T follicular helper cell (primary cell): ENCODE measurements at places on chromosomes 5 and 9.
A peak's percentile ranks its signal among the peaks of the same experiment; 100 is the strongest.

GRCh38 chr9:124386201-124386600, 29.0 kb downstream of the PSMB7 start:
- no peak for DNase-seq

DNA sequence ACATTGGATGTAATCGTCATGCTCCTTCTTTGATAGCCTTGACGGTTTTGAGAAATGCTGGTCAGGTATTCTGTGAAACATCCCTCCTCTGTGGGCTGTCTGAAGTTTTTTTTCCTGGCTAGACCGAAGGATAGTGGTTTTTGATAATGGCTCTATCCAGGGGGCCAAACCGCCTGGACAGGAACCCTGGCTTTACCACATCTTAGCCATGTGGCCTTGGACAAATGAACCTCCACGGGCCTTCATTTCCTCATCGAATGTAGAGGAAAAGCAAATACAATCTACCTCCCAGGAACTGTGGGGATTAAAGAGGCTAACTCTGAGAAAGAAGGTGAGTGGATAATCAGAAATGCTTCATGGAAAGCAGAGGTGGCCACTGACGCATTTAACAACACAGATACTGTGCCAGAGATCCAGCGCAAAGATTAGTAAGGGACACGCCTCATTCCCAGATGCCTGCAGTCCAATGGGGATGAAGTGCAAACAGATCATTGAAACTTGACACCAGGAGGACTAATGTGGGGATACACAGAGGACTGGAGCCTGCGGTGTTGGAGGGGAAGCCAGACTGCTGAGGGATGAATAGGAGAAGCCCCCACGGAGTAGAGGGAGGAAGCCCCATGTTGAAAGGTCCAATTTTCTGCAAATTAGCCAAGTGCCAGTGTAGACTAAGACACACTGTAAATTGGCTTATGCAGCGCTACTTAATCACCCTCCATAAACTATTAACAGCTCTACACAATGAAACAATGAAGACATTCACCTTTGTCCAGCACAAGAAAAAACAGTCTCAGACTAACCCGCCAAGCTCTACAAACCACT, 41.6 kb downstream of the MYO10 start:
- DNase-seq: no peak

DNA sequence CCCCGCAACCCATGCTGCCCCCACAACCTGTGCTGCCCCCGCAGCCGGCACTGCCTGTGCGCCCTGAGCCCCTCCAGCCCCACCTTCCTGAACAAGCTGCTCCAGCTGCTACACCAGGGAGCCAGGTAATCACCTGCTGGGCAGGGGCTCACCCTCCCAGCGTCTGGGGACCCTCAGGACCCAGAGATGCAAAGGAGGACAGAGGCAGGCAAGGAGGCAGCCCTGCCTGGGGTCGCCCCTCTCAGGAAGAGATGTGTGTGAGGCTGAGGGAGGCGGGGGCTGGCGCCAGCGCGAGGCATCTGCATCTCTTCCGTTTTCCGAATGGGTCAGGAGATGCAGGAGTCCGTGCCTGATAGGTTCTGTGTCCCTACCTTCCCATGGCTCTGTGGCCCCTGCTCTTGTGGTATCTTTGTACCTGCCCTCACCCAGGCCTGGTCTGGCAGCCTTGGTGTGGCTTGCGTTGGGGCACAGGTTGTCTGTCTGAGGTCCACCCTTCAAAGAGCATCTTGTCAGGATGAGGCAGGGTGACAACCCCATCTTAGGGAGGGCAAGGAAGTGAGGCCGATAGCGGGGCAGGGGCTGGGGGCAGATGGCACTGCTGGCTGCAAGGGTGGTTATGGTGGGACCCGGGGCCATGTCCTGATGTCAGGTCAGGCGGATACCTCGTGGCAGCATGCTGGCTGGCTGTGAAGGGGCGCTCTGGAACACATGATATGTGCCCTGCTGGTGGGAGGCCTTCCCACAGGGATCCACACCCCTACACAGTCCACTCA, 75.7 kb downstream of the WNK2 start:
- no peak for DNase-seq

DNA sequence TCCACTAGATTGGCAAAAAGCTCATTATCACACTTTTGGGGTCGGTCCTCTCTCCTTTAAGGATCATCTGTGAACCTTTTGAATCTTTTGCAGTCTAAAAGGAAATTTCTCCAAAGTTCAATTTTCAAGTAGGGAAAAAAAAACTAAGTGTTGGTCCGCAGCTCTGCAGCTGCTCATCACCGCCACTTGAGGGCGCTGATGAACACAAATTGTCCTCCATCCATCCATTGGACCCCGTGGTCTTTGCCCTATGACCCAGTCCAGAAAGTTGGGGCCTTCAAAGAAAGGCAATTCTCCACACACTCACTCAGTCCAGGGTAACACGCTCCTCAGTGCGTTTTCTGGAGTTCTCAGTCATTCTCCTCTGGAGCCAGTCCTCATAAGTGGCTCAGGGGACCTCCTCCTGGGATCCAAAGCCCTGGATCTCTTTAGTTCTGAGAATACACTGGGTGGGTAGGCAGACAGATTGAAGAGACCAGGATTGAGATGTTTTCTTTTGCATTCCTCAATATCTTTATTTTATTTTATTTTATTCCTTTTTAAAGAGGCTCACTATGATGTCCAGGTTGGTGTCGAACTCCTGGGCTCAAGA, 63.6 kb upstream of the SLC28A3 start:
- DNase-seq: no peak

DNA sequence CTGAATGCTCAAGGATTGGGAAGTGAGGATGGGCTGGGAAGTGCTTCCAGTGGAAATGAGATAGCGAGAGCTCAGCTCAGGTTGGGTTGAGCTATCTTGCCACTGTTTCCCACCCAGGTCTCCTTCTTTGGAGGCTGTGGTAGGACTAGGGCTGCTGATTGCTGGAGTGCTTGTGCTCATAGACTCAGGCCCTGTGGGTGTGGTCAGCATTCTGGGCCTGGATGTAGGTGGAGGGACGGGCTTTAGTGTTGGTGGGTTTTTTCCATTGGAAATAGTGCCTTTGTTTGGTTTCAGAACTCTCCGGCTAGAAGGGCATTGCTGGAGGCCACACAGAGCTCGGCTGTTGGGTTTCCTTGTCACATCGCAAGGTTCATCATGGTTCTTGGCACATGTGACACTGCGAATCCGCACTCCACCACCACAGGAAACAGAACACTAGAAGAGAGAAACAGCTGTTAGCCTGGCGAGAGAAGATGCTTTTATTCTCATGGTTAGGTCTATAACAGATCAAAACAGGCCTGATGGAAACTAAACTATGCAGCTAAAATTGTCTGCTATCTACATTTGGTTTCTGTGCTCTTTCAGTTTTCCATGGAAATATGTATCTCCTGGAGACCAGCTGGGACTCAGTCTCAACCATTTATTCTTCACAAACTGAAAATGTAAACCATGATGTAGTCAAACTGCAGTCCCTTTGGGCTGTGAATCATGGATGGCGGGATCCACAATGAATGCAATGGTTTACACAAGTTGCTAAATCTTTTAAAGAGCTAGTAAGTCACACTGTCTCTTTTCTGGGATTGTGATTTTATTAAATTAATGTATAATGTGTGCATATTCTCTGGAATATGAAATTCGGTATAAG, 136.2 kb downstream of the TARS1 start:
- DNase-seq: no peak

DNA sequence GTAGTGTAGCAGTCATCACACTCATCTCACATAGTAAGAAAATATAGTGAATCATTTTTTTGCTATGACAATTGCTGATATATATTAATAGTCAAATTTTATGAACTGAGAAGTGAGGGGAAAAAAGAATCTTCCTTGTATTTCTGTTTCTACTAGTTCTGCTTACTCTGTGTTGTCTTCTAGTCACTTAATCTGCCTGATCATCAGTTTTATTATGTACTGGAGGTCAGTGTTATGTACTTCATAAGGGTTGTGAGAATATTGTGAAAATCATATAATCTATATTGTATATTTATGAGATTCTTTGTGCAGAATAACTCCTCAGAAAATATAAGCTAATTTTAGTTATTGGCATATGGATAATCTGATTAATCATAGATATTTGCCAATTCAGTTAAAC, 546.9 kb upstream of the RIOK2 start:
- no peak for DNase-seq

DNA sequence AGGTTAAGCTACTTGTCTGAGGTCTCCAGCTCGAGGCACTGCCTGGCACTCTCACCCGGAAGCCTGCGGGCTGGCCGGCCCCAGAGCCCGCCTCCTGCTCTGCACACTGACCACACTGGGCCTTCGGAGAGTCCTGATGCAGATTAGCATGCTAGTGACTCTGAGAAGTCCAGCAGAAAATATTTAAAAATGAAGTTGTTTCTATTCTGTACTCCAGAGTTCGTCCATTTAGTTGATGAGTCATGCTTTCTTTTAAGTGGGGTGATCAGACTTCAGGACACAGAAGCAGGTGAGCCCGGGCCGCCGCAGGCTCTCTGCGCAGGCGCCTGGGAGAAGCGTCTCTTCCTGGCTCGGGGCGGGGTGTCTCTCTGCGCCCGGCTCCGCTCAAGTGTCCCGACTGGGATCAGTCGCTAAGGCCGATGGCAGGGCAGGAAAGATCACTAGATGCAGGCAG, 32.5 kb downstream of the FAM240B start:
- DNase-seq: no peak

GRCh38 chr9:27880635-27881034, 307.4 kb upstream of the C9orf72 start:
- DNase-seq: no peak

- no peak for DNase-seq
These were observed 219.8 kb downstream of the ARL15 start for GRCh38 chr5:54090495-54091120.

GRCh38 chr5:134738963-134739661, 764 bp downstream of the CAMLG start:
- peak; percentile 6 for DNase-seq

DNA sequence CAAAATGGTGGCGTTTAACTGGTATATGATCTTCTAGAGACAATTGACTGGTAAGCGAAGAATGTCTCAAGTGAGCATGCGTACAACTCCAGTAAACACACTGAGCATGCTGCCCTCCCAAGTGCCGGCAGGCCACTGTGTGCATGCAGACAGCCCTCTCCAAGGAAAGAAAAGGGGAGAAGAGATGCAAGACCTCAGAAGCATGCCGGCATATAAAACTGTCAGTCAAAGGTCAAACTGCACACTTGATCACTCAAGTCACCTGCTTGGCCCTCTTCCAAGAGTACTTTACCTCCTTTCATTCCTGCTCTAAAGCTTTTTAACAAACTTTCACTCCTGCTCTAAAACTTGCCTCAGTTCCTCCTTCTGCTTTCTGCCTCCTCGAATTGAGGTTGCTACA, 910.2 kb downstream of the TAF11L14 start:
- no peak for DNase-seq

GRCh38 chr9:91086657-91087461, 274.9 kb downstream of the AUH start:
- no peak for DNase-seq

GRCh38 chr9:19492775-19493173, 84.0 kb downstream of the ACER2 start:
- no peak for DNase-seq

DNA sequence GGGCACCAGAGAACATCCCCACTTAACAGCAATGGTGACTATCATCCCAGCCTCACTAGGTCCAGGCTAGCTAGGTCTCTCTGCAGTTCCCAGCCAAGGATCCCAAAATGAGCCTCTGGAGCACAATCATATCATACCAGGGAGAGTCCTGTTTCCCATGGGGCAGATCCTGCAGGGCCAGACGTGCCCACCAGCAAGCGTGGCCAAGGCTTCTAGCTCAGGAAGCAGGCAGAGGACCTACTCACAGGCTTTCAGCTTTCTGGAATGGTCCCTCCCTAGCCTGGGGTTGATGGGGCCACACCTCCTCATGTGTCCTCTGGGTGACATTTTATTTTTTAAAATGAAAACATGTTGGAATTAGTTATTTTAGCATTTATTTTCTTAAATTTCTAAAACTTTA, 45.7 kb upstream of the PITX1 start:
- no peak for DNase-seq

- DNase-seq: no peak
These were observed 33.7 kb downstream of the DNAH5 start for GRCh38 chr5:13910637-13911288.

DNA sequence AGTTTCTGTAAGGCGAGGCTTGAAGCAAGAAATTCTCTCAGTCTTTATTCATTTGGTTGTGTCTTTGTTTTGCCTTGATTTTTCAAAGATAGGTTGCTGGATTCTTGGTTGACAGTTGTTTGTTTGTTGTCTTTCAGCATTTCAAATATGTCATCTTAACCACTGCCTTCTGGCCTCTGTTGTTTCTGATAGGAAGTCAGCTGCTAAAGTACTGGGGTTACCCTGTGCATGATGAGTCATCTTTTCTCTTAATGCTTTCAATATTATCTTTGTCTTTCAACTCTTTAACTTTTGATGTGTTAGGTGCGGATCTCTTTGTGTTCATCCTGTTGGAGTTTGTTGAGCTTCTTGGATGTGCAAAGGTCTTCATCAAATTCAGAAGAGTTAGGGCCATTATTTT, 1571.3 kb downstream of the MAT2B start:
- DNase-seq: no peak

DNA sequence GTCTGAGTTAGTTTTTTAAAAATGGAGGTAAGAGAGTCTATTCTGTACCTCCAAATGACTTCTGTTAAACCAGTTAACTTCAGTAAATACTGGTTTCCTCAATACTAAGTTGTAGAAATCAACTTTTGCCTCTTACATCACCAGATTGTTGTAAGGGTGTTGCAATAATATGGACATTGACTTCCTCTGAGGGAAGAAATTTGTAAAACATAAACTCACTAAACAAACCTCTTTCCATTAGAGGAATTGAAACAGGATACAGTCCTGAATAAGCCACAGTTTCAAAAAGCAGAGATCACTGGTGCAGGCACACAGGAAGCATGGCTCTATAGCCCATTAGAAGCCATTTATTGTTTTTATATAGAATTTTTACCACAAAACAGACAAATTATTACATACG, 32.7 kb upstream of the SLCO6A1 start:
- DNase-seq: no peak

- DNase-seq: no peak
These were observed 61.8 kb downstream of the CTSL start for GRCh38 chr9:87787735-87788134.

- DNase-seq: no peak
These were observed 28.5 kb upstream of the CETN3 start for GRCh38 chr5:90438100-90438499.

GRCh38 chr9:128244837-128245231, 31.0 kb downstream of the GOLGA2 start:
- DNase-seq: no peak

DNA sequence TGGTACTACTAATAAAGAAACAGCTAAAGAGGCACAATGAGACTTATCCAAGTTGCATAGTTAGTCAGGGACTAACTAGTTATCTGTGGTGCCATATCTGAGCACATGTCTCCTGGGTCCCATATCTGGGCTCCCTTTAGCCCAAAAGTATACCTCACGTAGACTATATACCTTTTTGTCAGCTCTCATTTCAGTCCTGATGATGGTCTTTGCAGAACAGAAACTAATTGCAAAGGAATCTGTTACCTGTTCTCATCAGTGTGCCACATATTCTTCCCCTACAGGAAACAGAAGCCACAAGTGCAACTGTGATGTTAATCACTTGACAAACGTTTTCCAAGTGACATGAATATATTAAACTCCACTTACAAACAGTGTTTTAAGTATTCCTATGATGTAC, 395.2 kb downstream of the KIAA0825 start:
- DNase-seq: no peak
